Glomerular endothelial cell (primary cell): ENCODE measurements at places on chromosomes 11 and 22. TPM values are rescaled to one million over a fixed set of nuclear protein-coding genes. Genes with fewer than 3 reads are reported as not detected.

Gene P2RX6
- 0.18 TPM in 1 of 2 replicates, not detected in the other for total RNA-seq

Gene OR5A2
- not detected in 2 replicates for total RNA-seq

Gene CELSR1
- total RNA-seq: 9.5 and 18.3 TPM in 2 replicates

Gene HBB
- not detected in 2 replicates for total RNA-seq

DNA sequence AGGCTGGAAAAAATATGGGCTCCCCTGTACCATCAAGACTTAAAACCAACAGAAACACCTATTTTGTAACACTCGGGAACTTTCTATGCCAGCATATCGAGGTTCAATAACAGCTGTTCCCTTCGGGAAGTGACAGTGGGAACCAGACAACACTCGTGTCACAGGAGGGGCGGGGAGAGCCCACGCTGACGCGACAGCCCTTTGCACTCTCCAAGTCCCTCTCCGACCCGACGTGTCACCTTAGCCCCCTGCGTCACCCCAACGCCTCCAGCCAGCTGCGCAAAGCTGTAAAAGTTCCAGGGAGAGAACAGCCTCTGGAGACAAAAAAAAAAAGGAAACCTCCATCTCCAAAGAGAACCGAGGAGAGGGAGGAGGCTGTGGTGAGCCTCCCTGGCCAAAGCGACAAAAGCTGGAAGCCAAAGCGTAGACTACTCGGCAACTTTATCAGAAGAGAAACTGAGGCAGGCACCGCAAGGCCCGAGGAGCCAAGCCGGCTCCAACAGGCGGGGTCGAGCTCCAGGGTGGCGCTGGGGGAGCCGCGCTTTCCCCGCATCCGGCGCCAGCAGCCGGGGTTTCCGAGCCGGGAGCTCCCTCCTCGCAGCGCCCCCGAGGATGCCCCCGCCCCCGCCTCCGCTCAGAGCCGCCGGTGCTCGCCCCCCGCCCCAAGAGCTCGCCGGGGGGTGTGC, 751 bp downstream of the ARFGAP3 start:
- no peak for DNase-seq

GRCh38 chr11:12390687-12391110, 13.3 kb downstream of the PARVA start:
- no peak for DNase-seq

DNA sequence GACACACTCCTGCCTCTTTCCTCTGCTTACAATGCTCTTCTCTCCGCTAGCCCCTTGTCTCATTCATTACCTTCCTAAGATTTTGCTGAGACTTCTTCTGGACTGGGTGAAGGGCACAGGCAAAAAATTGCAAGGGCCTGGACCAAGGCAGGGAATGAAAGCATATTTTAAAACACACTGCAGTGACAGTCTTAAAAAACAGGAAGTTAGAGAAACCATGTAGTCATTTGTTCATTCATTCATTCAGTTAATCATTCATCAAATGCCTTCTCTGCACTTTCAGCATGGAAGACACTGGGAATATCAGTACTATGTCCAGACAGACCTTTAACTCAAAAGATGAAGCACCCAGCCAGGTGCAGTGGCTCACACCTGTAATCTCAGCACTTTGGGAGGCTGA, 44.9 kb upstream of the SWAP70 start:
- DNase-seq: no peak

DNA sequence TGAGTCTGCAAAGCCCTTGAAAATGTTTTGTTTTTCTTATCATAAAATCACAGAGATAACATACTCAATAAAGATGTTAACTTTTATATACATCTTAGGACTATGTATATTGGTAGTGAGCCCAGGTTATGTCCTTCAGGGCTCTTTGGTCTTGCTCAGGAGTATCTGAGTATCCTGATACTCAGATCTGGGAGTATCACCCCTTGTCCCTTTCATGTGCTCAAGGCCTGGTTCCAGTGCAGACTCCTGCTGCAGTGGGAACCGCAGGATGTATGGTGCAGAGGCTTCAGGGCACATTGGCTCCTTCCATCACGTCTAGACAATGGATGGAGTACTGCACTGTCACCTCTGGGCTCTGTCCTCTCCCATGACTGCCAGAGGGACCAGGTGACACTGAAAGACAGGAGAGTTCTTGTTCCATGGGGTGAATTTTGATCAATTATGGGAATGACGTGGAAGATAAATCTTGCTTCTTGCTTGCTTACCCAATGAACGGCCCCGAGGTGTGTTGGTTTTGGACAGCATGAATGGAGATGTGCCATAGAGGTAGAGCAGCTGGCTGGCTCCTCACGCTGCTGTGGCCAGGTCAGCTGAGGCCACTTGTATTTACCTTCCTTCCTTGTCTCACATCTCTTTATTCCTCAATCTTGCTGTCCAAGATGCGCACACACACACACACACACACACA, 215.5 kb downstream of the ARHGAP42 start:
- no peak for DNase-seq

GRCh38 chr11:30876663-30877396, 290.7 kb upstream of the MPPED2 start:
- DNase-seq: no peak

DNA sequence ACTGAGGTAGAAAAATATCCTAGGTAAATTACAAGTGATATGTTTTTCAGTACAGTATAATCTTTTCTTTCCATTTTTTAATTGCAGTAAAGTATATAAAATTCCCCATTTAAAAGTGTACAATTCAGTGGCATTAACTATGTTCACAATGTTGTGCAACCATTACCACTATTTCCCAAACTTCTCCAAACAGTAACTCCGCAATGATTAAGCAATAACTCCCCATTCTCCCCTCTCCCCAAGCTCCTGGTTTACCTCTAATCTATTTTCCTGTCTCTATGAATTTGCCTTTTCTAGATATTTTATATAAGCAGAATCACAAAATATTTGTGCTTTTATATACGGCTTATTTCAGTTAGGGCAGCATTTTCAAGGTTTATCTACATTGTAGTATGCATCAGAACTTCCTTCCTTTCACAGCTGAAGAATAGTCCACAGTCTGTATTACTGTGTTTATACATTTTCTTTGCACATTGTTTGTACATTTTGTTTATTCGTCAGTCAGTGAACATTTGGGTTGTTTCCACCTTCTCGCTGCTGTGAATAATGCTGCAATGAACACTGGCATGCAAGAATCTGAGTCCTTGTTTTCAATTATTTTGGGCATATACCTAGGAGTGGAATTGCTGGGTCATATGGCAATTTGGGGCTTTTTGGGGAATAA, 110.7 kb downstream of the RPL27A start:
- DNase-seq: no peak

DNA sequence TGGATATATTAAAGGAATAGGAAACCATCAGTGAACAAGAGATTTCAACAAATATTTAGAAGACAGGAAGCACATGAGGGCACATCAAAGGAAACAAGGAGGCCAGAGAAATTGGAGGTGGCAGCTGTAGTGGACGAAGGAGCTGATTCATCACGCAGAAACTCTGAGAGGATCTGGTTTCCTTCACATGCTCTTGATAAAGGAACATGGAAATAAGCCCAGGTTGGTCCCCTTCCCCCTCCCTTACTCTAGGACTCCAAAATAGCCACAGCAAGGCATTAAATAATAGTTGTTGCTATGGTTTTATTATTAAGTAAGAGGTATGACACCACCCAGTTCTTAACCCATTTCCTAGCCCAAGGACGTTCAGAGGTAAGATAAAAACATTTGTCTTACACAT, 11.3 kb downstream of the IZUMO1R start:
- DNase-seq: no peak

DNA sequence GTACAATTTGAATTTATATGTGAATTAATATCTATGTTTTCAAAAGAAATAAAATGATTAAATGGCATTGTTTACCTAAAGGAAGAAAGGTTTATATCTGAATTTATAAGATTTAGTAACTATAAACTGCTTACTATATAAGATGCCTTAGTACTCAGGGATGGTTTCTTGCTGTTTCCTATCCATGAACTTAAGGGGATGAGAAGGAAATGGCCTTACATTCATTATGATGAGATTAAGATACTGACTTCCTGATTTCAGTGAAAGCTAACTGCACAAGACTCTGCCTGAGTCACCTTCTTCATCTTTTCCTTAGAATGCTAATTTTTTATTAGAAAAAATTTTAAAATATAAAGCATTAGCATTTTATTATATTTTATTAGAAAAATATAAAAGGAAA, 606.3 kb upstream of the ARHGAP42 start:
- no peak for DNase-seq

- no peak for DNase-seq
Measured at GRCh38 chr11:64947208-64947814, 11.6 kb upstream of the GPHA2 start.

DNA sequence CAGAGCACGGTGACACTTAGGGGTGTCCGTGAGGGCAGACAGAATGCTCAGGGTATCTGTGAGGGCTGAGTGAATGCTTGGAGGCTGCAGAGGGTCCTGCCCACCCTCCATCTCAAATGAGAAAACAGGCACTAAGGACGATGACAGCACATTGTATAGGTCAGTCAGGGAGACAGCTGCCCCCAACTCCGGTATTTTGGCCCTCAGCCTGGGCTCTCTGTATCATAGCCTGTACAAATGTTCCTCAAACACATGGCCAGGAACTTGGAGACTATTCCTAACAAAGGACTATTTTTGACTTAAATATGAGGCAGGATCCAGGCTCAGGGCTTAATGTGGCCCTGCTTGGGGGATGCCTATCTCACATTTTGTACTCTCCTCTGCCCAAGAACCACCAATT, 145.4 kb downstream of the OPCML start:
- no peak for DNase-seq

GRCh38 chr11:15159085-15159484, 44.4 kb downstream of the INSC start:
- DNase-seq: no peak

- no peak for DNase-seq
Measured at GRCh38 chr11:112534208-112534607, 273.5 kb upstream of the PLET1 start.

GRCh38 chr22:29936186-29936585, 53.2 kb downstream of the MTMR3 start:
- peak; percentile 29 for DNase-seq

- DNase-seq: no peak
Measured at GRCh38 chr11:31714840-31715239, 96.3 kb downstream of the PAX6 start.

GRCh38 chr22:43753688-43754087, 58.4 kb downstream of the EFCAB6 start:
- no peak for DNase-seq

DNA sequence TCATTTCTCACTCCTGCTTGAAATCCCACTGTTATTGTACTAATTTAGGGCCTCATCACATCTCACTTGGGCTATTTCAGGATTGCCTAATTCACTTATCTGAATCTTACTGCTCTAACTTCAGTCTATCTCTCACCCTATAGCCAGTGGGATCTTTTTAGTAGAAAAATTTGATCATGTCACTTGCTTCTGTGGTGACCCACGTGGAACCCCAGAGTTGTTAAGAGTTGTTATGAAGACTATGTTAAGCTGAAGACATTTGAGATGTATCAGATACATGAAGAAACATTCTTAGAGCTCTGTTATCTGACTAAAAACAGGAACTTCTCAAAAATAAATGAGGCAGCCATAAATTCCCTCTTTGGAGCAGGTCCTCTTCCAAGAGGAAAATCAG, 1375.6 kb upstream of the TENM4 start:
- no peak for DNase-seq

- no peak for DNase-seq
Measured at GRCh38 chr22:26385164-26385563, 43.9 kb upstream of the ASPHD2 start.
